ENCODE measurements at places on chromosomes 12 and 14. TPM values are rescaled to one million over a fixed set of nuclear protein-coding genes. Genes with fewer than 3 reads are reported as not detected.

GRCh38 chr12:99147130-99147529 lies 500.4 kb upstream of the GARIN6 start:
- no peak for DNase-seq
- no peak overlapping the region for H3K27ac ChIP-seq
- no peaks in the 10 kb centered on the region for H3K4me1 ChIP-seq
- H3K4me3 ChIP-seq: no peak overlapping the region
- H3K27me3 ChIP-seq: no peaks in the 10 kb centered on the region
- no peaks in the 10 kb centered on the region for H3K36me3 ChIP-seq

- H3K4me1 ChIP-seq: no peaks in the 10 kb centered on the region
- peak overlapping the region; percentile 28 for H3K4me3 ChIP-seq
- H3K27me3 ChIP-seq: no peaks in the 10 kb centered on the region
- no peak for DNase-seq
- peak overlapping the region; percentile 85 for H3K27ac ChIP-seq
- no peaks in the 10 kb centered on the region for H3K36me3 ChIP-seq
Observed at GRCh38 chr12:40157336-40157735, 51.5 kb upstream of the SLC2A13 start.

GRCh38 chr14:70029296-70030132 lies 150.3 kb downstream of the SMOC1 start:
- DNase-seq: no peak
- no peak overlapping the region for H3K27ac ChIP-seq
- no peak overlapping the region for H3K4me3 ChIP-seq
- no peaks in the 10 kb centered on the region for H3K4me1 ChIP-seq

- no peaks in the 10 kb centered on the region for H3K36me3 ChIP-seq
- H3K27ac ChIP-seq: peak overlapping the region; percentile 77
Observed at GRCh38 chr12:113422886-113423669, 898 bp downstream of the SDSL start.

GRCh38 chr12:126189856-126190255 lies 1124.6 kb downstream of the AACS start:
- H3K36me3 ChIP-seq: no peaks in the 10 kb centered on the region
- no peak for DNase-seq
- no peak overlapping the region for H3K27ac ChIP-seq
- no peaks in the 10 kb centered on the region for H3K4me1 ChIP-seq

DNA sequence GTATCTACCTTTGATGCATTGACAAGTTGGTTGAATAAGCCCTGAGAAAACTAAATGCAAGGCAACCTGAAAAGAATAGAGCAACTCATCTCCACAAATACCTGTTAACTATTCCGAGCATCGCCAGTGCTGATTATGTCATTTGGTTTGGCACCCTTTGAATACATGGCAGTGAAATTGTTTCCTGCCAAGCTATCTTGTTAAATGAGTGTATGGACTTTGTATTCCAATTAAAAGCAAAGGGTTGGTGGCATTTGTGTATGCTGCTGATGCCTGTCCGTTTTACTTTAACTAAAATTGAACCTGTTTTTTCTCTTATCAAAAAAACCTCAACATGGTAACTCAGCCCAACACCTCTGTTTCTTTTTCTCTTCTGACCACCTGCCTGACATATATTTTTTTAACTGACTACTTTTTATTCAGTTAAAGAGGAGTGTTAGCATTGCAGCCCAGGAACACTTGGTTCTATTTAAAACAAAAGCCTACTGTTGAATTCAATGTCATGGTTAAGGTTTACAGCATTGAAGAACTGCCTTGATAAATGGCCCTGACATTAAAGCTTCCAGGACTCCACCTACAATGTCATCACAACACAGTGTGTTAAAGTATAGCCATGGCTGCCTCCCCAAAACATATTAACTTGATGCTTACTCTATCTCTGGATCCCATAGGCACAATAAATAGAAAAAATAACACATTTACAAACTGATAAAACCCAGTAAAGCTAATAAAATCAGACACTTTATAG lies 838.3 kb upstream of the NOVA1 start:
- no peak for DNase-seq
- H3K27ac ChIP-seq: no peak overlapping the region
- no peaks in the 10 kb centered on the region for H3K4me1 ChIP-seq
- no peaks in the 10 kb centered on the region for H3K27me3 ChIP-seq
- no peaks in the 10 kb centered on the region for H3K36me3 ChIP-seq
- no peak overlapping the region for H3K4me3 ChIP-seq

GRCh38 chr12:70736351-70737133 lies 99.3 kb upstream of the PTPRB start:
- DNase-seq: no peak
- no peaks in the 10 kb centered on the region for H3K27me3 ChIP-seq
- H3K27ac ChIP-seq: no peak overlapping the region
- H3K36me3 ChIP-seq: no peaks in the 10 kb centered on the region

DNA sequence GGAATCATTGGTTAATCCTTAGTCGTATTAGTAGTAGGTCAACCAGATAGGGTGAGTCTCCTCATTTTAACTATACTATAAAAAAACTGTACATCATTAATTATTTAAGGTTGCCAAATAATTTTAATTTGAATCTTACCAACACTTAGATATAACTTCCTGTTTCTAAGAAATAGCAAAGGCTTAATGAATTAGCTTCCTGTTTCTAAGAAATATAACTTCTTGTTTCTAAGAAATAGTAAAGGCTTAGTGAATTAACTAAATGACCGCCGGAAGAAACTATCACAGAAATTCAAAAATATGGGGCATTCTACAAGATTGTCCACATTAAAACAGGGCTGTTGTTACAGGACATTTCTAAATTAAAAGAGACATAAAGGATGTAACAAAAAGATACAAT lies 392.9 kb upstream of the FOXG1 start:
- H3K36me3 ChIP-seq: no peaks in the 10 kb centered on the region
- H3K27ac ChIP-seq: no peak overlapping the region
- no peaks in the 10 kb centered on the region for H3K27me3 ChIP-seq
- no peak for DNase-seq
- H3K4me3 ChIP-seq: no peak overlapping the region

DNA sequence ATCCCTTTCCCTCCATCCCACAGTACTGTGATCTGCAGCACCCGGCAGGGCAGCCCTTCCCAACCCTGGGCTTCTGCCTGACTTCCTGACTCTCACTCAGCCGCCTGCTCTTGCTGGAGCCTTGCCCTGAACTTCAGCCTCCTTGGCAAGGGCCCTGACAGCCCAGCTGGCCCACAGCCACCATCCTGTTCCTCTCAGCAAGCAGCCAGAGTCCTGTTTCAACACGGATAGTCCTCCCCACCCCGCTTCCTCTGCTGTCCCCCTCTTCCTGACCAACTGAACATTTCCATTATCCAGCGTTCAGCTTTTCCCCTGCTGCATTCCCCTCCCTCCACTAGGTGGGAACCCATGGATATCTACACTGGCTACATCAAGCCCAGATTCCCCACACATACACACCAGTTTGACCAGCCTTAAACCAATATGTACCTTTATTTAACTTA lies 74.0 kb upstream of the MDM1 start:
- H3K27me3 ChIP-seq: no peaks in the 10 kb centered on the region
- H3K4me3 ChIP-seq: no peak overlapping the region
- peaks cover 24% of the 10 kb centered on the region for H3K4me1 ChIP-seq
- no peaks in the 10 kb centered on the region for H3K36me3 ChIP-seq
- peak; percentile 95 for DNase-seq
- H3K27ac ChIP-seq: peak overlapping the region; percentile 75

DNA sequence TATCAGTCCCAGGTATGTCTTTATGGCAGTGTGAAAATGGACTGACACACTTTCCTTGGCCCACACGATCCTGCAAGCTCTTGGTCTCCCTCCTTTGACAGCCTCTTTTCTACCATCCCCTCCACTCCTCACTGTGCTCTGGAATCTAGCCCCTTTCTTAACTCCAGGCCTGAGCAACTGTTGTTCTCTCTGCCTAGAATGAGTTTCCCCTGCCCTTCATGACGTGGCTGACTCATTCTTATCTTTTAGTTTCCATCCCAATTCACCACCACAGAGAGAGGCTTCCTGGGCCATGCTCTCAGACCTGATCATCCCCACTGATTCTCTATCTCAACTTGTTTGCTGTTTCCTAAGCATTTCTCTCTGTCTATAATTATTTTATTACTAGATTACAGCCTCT lies 157.4 kb upstream of the HMGA2 start:
- H3K36me3 ChIP-seq: no peaks in the 10 kb centered on the region
- H3K27ac ChIP-seq: no peak overlapping the region
- H3K4me3 ChIP-seq: no peak overlapping the region
- no peak for DNase-seq
- H3K27me3 ChIP-seq: peaks cover 9% of the 10 kb centered on the region

DNA sequence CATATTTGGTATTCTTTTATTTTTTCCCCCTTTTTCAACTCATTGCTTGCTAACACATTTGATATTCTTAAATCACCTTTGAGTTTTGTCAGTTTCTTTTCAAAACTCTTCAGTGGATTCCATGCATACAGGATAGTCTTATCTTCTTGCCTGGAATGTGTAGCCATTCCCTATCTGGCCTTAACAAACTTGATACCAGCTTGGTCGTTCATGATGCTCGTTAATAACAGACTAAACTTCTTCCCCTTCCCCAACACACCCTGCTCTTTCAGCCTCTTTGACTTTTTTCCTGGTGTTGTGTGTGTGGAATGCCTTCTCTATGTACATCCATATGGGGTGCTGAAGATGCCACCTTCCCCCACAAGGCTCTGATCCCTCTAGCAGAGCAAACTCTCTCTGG lies 17.7 kb upstream of the CALM1 start:
- H3K36me3 ChIP-seq: no peaks in the 10 kb centered on the region
- H3K27ac ChIP-seq: no peak overlapping the region
- no peak for DNase-seq
- H3K4me1 ChIP-seq: peaks cover 13% of the 10 kb centered on the region
- no peaks in the 10 kb centered on the region for H3K27me3 ChIP-seq
- H3K4me3 ChIP-seq: no peak overlapping the region

- H3K27ac ChIP-seq: no peak overlapping the region
- H3K27me3 ChIP-seq: no peaks in the 10 kb centered on the region
- no peak for DNase-seq
Observed at GRCh38 chr12:117202033-117202432, 11.8 kb upstream of the FBXO21 start.

GRCh38 chr14:92263681-92264080 lies 59.3 kb upstream of the SLC24A4 start:
- no peak for DNase-seq
- H3K36me3 ChIP-seq: no peaks in the 10 kb centered on the region
- no peaks in the 10 kb centered on the region for H3K4me1 ChIP-seq
- H3K4me3 ChIP-seq: no peak overlapping the region

DNA sequence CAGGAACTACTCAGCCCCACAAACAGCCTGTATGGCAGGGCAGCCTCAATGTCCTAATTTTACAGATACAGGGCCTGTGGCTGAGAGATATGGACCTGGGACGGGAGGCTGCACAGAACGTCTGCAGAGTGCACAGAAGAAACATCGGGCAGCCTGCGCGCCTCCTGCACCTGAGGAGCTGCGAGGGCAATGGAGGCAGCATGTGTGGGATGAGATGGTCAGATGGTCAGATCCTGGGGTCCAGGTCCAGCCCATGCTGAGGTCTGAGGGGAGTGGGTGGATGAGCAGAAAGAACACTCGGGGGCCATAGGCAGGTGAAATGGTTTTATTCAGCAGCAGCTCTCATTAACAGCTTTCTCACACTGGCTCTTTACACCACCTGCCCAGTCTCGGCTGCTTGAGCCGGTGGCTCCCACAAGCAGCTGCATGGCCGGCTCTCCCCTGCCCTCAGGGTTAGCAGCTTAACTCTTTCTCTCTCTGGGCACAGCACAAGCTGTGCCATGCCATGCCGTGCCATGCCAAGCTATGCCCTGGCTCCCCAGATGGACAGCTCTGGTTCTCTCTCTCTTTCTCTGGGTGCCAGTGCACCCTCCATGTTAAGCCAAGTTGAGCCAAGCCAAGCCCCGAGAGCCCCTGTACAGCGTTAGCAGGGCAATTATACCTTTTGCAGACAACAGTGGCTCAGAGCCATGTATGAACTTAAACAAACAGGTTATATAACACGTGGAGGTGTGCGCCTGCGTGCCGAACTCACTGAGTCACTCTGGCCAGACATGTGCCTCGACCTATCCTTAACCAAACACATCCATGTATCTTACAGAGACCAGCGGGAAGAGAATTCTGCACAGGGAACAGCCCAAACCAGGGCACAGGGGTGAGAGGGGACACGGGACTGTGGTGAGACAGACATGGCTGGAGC lies 47.6 kb downstream of the RIMBP2 start:
- no peak for DNase-seq
- no peaks in the 10 kb centered on the region for H3K4me1 ChIP-seq
- H3K27me3 ChIP-seq: no peaks in the 10 kb centered on the region
- H3K36me3 ChIP-seq: no peaks in the 10 kb centered on the region
- no peak overlapping the region for H3K27ac ChIP-seq

GRCh38 chr14:25833341-25834126 lies 764.3 kb downstream of the NOVA1 start:
- H3K27ac ChIP-seq: no peak overlapping the region
- DNase-seq: no peak
- no peak overlapping the region for H3K4me3 ChIP-seq
- H3K36me3 ChIP-seq: no peaks in the 10 kb centered on the region
- no peaks in the 10 kb centered on the region for H3K4me1 ChIP-seq

- H3K4me1 ChIP-seq: peaks cover 17% of the 10 kb centered on the region
- H3K36me3 ChIP-seq: no peaks in the 10 kb centered on the region
- no peaks in the 10 kb centered on the region for H3K27me3 ChIP-seq
- no peak for DNase-seq
- H3K27ac ChIP-seq: no peak overlapping the region
Observed at GRCh38 chr12:96503976-96504375, 14.6 kb downstream of the CFAP54 start.

DNA sequence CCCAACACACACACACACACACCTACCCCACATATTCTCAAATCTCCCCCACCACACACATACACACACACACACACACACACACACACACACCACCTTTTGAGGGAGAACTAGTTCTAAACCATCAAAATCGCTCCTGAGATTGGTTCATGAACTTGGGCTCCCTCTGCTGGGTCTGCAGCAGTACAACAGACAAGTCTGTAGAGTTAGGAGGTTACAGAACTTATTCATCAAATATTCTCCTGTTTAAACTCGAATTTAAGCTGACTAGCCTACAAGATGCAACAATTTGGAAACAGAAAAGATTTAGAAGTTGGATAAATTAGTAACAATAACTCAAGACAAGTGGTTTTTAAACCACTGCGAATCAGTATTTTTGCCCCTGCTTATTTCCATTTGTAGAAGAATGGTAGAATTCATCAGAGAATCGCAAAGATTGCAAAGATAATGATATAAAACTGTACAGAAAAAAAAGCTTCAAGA lies 136.4 kb upstream of the USP15 start:
- H3K36me3 ChIP-seq: no peaks in the 10 kb centered on the region
- H3K27ac ChIP-seq: no peak overlapping the region
- no peaks in the 10 kb centered on the region for H3K4me1 ChIP-seq
- DNase-seq: no peak
- H3K27me3 ChIP-seq: no peaks in the 10 kb centered on the region

GRCh38 chr12:98745578-98746391 lies 100.7 kb downstream of the APAF1 start:
- H3K36me3 ChIP-seq: no peaks in the 10 kb centered on the region
- H3K27me3 ChIP-seq: peaks cover 21% of the 10 kb centered on the region
- H3K27ac ChIP-seq: no peak overlapping the region
- peak overlapping the region; percentile 49 for H3K4me3 ChIP-seq
- DNase-seq: no peak

The TAS2R8 gene
- total RNA-seq: not detected

The SERPINA12 gene
- not detected for total RNA-seq

The PSEN1 gene
- total RNA-seq: 63.9 TPM

The TTC9 gene
- total RNA-seq: 6.7 TPM

The HOXC13 gene
- total RNA-seq: not detected

The OR4K1 gene
- not detected for total RNA-seq

The LRP1 gene
- 261 TPM for total RNA-seq

The PTPRR gene
- 5.1 TPM for total RNA-seq

The TAS2R9 gene
- total RNA-seq: not detected

The NPFF gene
- not detected for total RNA-seq

The PRH2 gene
- not detected for total RNA-seq

The WSCD2 gene
- 1.7 TPM for total RNA-seq

The SPX gene
- total RNA-seq: 1.7 TPM

The RNASE3 gene
- not detected for total RNA-seq

The DDX24 gene
- 191 TPM for total RNA-seq

The PPM1H gene
- total RNA-seq: 8.0 TPM

Data from upper lobe of right lung (tissue), 1 donor.